ENCODE measurements at places on chromosomes 3 and 15.

DNA sequence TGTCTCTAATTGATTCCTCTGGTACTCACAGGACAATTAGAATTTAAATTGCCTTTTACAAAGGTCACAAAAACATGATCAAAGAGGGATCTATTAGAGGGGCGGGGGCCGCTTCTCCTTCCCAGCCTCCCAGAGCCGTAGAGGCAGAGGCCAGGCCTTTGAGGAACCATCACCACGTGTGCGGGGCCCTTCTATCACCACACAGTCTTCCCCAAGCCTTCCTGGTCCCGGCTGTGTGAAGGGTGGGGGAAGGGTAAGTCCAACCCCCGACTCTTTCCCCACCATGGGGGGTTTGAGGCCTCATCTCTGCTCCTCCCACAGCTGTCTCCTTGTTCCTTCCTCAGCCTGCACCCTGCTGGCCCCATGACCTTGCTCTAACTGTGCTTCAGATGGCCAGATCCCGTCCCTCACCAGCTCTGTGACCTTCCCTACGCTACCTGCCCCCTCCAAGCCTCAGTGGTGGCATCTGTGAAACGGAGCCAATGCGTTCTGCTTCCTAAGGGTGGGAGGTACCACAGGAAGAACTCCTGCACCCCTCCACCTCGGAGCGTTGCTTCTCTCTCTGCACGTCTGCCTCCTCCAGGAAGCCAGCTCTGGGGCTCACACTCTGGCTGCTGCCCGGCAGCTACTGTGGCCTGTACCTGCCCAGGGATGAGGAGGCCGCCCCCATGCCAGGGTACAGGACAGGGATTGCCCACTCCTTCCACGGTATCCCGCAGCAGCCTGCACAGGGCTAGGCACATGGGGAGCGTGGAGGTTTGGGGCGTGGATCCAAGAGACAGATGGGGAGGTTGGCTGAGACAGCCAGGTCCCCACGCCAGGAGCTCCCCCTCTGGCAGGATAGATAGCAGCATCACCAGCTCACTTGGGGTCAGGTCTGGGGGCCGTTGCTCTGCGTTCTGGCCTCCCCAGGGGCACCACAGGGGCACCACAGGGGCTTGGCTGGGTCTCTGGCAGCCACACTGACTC is 83.8 kb downstream of the LINGO1 start:
- DNase-seq, result no peak

DNA sequence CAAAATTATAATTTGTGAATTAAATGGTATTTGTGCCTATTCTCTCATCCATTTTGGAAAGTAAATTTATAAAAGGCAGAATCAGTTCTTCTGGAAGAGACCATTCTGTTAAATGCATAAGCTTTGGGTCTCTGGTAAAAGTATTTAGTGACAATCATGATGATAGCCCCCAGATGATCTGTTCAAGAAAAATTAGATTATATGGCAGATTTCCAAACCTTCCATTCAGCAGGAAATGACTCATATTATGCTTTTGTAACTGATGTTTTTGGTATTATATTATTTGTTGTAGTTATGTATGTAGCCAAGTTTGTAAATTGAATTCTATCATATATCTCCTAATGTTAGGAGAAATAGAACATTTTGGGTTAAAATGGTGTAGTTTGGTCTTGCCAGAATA is 340.8 kb upstream of the DPH6 start:
- no peak for DNase-seq

DNA sequence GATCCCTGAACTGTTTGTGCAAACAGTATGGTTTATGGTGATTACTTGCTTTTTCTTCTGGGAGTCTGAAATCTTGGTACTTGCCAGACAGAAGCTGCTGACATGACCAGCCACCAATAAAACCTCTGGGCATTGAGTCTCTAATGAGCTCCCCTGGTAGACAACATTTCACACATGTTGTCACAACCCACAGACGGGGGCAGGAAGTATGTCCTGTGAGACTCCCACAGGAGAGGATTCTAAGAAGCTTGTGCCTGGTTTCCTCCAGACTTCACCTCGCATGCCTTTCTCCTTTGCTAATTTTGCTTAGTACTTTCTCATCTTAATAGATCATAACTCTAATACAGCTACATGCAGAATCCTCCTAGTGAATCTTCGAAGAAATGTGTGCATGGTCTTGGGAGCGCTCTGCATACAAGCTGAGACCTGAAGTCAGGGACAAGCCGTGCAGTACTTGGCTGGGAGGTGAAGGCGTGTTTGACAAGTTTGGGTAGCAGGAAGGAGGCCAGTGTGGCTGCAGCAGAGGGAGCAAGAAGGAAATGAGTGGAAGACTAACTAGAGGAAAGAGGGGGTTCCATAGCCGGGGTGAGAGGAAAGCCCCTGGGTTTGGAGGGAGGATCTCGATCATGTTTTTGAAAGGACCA is 49.0 kb downstream of the B3GNT5 start:
- no peak for DNase-seq

- peak; percentile 25 for DNase-seq
Observed at GRCh38 chr3:13119471-13120220, 46.4 kb upstream of the IQSEC1 start.

DNA sequence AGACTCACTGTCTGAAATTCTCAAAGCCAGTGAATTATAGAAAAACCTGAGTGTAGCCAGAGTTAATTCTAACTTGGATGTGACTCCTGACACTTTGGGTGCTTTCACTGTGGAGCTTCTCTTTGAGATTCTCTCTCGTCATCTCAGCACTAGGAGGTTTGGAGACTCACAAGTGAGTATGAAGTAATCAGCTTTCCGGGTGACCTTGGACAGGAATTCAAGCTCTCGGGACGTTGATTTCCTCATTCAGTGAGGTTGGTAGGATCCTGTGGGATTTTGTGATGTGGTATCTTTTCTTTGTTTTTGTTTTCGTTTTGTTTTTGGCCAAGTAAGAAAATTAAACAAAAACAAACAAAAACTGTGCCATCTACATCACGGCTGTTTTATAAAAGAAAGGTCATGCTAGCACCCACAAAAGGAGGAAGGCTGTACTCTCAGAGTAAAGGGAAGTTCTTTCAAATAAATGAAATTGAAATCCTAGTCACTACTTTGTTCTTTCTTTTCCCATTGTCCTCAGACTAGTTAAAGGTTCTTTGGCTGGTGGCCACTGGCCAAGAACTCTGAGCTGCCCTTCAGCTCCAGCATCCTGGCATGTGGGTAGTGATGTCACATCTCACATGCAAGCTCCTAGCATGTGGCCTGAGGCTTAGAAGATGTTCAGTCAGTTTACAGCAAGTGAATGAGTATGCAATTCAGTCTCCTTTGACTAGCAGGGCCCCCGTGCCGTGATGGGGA is 263.3 kb upstream of the TPM1 start:
- DNase-seq, result no peak

DNA sequence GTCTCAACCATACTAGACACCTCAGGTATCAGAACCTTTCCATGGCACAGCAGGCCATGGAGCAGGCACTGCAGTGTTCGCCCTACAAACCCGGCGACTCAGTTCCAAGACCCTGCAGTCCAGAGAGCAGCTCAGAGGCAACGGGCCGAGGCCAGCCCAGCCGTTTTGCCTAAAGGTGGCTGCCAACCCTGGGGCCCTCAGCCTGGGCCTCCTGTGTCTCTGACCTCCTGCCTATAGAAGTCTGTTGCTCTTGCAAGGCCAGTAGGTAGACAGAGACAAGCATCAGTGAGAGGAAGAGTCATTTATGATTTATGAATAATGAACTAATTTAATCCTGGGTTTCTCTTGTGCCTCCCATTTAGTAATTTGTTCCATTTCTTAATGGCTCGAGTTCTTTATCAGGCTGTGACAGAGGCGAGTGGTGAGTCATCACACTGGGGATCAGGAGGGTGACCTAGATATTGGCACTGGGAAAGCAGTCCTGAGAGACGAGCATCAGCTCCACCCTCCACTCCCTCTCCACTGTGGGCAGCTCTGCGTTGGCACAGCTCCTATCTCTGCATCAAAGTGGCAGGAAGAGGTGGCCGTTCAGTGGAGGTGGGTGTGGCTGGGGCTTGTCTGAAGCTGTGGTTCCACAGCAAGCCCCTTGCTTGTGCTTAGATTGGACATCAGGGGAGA is 79.8 kb downstream of the ABHD5 start:
- peak; percentile 27 for DNase-seq

DNA sequence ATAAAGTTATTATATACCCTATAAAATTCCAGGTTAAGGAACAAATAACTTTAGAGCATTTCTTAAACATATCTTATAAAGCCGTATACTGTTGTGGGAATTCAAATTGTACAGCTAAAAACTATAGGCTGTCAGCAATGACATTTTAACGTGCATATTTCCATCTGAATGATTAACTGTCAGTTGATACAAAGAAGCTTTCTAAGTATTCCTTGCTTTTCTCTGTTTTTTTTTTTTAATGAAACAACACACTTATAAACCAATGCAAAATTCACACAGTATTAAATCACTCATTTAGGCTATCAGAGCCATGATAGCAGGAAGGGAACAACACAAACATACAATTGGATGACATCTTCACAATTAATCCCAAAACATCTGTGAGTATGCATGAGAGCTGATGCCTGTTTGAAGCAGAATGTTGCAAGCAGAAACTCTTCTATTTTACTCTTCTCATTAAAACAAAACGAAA is 61.9 kb downstream of the CTDSPL start:
- DNase-seq, result no peak

GRCh38 chr15:65839354-65839901 is 29.9 kb upstream of the RAB11A start:
- no peak for DNase-seq

DNA sequence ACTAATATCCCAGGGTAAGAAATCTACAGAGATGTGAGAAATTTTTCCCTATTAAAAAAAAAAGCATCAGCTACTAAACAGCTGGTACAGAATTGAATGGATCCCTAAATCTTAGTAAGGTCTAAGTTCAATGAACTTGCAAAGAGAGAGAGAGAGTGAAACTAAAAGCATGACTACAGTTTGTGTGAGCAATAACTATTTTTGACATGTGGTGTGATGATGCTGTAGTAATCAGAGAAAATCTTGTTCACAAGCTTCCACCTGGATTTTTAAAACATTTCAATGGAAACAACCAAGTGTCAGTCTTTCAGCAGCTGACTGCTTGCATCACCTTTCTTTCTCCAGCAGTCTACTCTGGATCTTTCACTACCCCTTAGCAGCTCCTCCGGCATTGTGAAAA is 45.2 kb upstream of the ABI3BP start:
- no peak for DNase-seq

DNA sequence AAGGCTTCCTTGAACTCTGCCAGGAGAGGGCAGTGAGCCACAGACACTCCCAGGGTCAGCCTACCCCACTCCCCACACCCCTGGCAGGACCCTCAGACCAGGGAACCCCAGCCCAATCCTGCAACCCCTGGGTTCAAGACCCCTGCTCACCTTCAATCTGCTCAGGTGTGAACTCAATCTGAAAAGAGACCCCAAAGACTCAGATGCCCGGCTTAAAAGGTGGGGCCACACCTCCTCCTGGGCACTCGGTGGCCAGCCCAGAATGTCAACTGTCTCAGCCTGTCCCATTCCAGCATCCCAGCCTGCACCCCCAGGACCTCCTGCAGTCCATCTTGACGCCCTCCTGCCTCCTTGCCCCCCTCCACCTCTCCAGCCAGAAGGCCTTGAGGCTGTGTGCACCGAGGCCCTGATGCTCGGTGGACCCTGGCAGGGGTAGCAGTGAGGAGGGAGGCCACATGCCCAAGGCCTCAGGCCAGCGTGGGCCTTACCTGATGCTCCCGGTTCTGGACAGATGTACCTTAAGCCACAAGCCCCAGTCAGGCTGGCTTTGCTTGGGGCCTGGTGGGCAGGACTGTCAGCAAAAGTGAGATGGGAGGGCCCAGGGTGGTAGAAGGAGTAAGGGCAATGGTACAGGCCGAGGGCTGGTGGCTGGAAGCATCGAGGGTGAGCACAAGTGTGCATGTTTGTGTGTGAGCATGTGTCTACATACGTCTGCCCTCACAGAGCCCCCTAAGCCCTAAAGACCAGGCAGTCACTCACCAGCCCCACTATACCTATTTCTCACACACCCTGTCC is 2.2 kb downstream of the MYL3 start:
- DNase-seq, result no peak

DNA sequence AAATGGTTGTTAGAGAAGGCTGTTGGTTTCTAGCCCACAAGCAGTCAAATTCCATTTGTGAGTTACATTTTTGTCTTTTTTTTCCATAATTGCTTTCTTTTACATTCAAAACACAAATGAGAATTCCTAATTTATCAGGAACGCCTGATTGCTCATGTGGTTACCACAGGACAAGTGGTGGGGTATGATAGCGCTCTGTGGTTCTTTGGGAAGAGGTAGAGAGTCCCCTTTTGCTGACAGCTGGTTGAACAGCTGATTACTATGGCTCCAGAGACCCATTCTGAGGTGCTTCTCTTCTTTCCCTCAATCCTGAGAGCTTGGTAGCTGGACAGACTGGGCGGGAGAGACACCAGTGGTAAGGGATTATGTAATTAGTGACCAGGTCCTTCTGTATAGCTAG is 24.4 kb downstream of the CNOT10 start:
- DNase-seq, result no peak

DNA sequence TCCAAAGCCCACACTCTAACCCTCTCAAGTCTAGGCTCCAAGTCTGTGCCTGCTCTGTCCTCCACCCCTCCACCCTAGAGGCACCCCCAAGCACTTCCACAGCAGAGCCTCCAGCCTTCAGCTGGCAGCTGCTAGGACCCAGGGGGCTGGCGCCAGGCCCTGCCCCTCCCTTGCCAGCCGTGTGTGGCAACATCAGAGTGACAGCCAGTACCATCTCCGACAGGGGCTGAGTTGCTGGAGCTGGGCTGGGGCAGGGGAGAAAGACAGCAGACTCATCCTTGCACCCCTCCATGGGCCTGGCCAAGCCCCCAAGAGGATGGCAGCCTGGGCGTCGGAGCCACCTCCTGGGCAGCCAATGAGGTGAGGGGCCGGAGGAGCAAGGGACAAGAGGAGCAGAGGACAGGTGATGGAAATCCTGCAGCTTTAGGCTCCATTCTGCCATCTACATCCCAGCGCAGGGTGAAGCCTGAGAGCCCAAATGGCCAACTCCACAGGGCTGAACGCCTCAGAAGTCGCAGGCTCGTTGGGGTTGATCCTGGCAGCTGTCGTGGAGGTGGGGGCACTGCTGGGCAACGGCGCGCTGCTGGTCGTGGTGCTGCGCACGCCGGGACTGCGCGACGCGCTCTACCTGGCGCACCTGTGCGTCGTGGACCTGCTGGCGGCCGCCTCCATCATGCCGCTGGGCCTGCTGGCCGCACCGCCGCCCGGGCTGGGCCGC is at the start of gene GPR62:
GPR62 (plus strand) TSS at position 207 of the 718 bp plus-strand sequence; CDS start at position 479, 272 bp downstream.
- DNase-seq, result no peak

- no peak for DNase-seq
Observed at GRCh38 chr15:82799183-82799841, 6.6 kb downstream of the FSD2 start.

- no peak for DNase-seq
Observed at GRCh38 chr3:151008699-151009098, 36.2 kb upstream of the CLRN1 start.

DNA sequence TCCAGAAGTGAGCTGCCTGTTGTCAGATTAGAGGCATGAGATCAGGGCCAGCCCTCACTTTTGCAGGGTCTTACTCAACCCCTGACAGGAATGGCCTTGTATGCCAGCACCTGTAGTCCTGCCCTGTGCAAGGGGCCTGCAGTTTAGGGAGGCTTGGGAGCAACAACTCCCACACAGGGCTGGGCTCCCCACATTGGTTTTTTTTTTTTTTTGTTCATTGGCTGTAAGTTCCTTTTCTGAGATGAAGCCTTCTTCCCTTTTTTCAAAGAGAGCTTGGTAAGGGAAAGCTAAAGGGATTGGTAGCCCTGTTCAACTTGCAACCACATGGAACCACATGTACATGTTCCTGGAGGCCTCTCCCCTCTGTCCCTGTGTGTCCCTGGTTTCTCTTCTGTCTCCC is 46.4 kb downstream of the TNFAIP8L3 start:
- DNase-seq, result no peak

Measured in DMS79 treated with DMSO at 0.1 percent for 48 hours (cell line).